Stimulated activated CD8-positive, alpha-beta memory T cell treated with anti-CD3 and anti-CD28 coated beads, Interleukin-7, amount 100 ng/mL, for 4 hours (primary cell): ENCODE measurements at places on chromosomes 16 and 17.

- DNase-seq: no peak
These were observed 287.5 kb downstream of the IRX3 start for GRCh38 chr16:53998966-53999522.

GRCh38 chr17:57206928-57207327, 49.4 kb upstream of the MSI2 start:
- no peak for DNase-seq

- DNase-seq: no peak
These were observed 154.5 kb downstream of the PARN start for GRCh38 chr16:14475370-14476139.

DNA sequence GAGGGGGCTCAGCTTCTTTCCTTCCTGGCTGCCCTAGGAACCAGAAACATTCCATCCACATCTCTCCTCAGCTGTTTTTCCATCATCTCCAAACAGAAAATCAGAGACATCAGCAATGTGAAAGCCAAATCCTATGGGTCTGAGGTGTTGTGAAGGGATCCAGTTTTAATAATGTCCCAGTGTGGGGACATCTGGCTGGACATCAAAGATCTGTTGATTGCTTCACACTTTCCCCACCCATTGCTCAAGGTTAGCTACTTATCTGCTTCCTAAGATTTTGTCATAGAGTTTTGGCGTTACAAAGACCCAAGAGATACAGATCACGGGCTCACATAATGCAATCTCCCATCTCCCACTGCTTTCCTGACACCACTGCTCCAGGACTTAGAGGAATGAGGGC, 47.8 kb upstream of the AXIN2 start:
- no peak for DNase-seq

GRCh38 chr17:15414532-15415306, 52.7 kb downstream of the CDRT4 start:
- no peak for DNase-seq

- no peak for DNase-seq
These were observed 29.1 kb downstream of the ENDOV start for GRCh38 chr17:80443916-80444643.

GRCh38 chr16:19232988-19233387, 52.5 kb upstream of the CLEC19A start:
- DNase-seq: no peak

GRCh38 chr17:80673152-80673920, 128.7 kb downstream of the RPTOR start:
- no peak for DNase-seq

- peak; percentile 69 for DNase-seq
These were observed 946 bp upstream of the TMEM256 start for GRCh38 chr17:7404737-7405349.

DNA sequence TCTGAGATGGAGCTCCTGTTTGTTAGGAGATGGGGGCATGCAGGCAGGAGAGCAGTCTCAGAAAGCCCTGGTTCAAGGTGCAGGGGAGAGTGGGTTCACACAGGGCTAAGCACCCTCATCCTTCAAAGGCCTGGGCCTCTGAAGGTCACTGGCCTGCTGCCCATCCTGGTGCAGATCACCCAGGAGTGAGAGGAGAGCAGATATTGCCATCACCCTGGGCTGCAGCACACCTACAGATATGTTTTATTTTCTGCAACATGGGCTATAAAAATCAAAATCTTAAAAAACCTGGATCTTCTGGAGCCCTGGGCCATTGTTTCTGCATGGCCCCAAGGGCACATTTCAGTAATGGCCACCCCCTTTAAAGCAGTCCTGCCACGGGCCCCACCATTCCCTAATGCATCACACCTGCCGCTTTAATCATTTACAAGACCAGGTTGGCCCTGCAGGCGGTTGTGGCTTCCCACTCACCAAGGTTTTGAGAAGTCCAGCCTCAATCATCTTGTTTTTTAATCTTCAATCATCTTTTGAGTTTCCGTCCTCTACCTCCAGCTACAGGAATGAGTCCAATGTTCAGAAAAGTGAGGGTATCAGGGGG, 20.4 kb upstream of the NUP93 start:
- no peak for DNase-seq

GRCh38 chr16:8663192-8664089, 11.0 kb upstream of the ABAT start:
- no peak for DNase-seq

- peak; percentile 47 for DNase-seq
These were observed 18.2 kb upstream of the ABR start for GRCh38 chr17:1197781-1198490.

- no peak for DNase-seq
These were observed 20.5 kb downstream of the C1QTNF1 start for GRCh38 chr17:79044462-79044861.

DNA sequence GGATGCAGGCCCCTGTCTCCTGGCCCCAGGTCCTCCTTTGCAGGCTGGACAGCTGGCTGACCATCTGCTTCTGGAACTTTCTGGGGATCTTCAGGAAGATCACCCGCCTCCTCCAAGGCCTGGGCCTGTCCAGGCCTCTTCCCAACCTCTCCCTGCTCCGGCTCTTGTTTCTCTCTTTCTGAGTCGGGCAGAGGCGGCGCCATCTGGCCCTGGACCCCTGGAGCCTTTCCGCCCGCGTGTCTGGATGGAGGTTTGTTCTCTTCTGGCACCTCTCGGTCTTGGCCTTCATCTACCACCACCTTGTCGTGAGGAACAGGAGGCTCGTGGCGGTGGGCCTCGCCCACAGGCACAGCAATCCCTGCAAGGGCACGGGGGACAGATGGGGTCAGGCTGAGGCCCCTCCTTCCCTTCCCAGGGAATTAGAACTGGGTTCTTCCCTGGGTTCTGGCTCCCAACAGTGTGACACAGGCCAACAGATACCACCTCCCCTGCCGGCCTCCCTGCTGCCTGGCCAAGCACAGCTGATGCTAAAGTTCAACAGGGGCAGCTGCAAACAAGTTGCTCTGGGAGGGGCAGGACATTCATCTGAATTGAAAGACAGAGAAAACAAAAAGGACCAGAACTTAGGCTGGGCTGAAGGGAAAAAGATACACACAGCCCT, 13.3 kb downstream of the NDUFAF8 start:
- DNase-seq: no peak

GRCh38 chr17:9383826-9384225, 191.8 kb downstream of the STX8 start:
- DNase-seq: no peak

- DNase-seq: no peak
These were observed 53.5 kb upstream of the AKTIP start for GRCh38 chr16:53556521-53556920.

DNA sequence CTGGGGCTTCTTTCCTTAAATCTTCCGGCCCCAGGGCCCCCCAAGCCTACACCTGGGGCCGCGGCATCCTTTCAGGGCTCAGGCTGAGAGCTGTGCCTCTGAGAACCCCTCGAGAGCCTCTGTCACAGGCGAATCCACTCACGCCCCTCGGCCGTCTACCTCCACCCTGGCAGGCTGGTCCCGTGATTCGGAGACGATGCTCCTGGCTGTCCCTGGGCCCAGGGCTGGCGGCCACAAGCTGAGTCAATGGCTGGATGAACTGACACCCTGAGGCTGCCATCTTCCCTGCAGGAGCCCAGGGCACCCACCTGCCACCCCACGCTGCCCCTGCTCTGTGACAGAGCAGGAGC, 4.4 kb downstream of the TEPSIN start:
- no peak for DNase-seq

DNA sequence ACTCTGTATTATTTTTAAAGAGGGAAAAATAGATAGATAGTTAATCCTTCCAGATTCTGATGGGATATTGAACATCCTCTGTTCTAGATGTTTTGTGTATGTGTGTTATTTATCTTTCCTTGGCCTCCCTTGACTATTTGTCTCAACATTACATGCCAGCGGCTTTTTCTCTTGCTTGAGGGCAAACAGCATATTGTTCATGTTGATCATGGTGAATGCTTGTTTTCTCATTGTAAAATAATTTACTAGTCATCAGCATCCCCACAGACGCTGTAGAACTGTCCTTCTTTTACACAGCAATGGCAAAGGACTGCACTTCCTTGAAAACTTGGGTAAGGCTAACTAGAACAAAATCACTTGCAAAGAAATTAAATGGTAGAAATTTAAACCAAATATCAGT, 1376.4 kb upstream of the GOT2 start:
- DNase-seq: no peak

DNA sequence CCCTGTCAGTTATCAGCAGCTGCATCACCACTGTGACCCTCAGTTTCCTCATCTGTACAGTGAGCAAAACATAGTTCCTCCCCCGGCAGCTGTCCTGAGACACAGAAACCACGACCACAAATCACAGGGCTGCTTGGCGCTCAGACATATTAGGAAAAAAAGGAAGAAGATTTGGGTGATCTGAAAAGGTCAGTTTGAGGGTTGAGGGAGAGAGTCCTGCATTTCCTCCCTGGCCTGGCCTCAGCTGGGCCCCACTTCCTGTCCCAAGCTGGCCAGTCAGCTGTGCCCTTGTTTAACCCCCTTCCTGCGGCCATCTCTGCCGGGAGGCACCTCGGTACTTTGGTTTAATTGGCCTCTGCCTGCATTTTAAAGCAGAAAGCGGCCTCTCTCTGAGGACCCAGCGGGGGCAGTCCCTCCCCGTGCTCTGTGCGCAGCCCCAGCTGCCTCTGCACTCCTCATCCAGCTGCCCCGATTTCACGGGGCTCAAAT, 24.0 kb upstream of the CIBAR2 start:
- DNase-seq: no peak

DNA sequence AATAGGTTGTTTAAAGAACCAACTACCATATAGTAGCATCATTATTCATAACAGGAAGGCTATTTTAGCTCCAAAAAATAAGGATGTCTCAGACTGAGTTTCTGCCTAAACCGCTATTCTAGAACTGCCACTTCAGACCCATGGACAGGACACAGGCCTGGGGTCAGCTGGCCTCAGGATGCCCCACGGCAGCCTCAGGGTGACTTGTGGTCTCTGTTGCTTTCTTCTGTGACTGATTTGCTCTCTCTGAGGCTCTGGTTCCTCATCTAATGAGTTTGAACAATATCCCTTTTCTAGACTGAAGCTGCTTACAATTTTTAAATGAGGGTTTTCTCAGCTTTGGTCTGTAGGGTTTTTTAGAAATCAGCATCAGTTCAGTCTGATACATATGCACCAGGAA, 31.8 kb upstream of the IRF8 start:
- DNase-seq: no peak

- no peak for DNase-seq
These were observed 53.7 kb downstream of the ABCC6 start for GRCh38 chr16:16169615-16170014.

DNA sequence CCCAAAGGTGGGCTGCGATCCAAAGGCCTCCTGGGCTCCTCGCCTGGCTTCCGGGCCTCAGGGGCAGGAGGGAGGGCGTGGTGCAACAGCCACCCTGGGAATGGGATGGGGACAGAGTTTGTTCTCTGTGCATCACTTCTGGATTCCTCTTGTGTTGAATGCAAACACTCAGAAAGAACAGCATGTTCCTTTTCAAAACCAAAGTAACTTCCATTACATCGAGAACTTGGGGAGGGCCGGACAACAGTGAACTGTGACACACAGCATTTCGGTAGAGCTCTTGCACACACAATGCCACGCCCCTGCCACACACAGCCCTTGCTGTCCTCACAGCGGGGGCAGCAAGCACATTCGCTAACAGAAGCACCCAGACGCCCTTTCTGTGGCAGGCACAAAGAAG, 36.1 kb upstream of the FASN start:
- no peak for DNase-seq

GRCh38 chr17:59619035-59619297, 729 bp upstream of the CLTC start:
- no peak for DNase-seq

DNA sequence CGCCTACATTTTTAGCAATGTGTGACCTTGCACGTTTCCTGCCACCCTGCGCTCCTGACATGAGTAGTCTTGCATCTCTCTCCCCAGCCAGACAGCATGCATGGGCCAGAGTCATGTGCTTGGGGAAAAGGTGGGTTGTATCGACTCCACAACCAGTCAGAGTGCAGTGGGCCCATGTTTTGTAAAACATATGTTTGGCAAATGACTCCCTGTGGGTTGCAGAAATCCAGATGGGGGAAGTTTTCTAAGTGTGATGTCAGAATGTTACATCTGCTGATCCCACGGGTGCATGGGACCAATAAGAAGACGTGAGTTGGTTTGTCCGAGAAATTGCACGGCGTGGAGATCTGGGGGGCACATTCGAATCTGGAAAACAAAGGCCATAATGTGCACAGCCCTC, 147.1 kb downstream of the FOXL1 start:
- no peak for DNase-seq

GRCh38 chr17:69999253-69999652, 75.8 kb upstream of the KCNJ16 start:
- no peak for DNase-seq

GRCh38 chr17:50866950-50867362, 802 bp upstream of the TOB1 start:
- no peak for DNase-seq

GRCh38 chr16:2675714-2676113, 6.6 kb upstream of the KCTD5 start:
- DNase-seq: no peak

DNA sequence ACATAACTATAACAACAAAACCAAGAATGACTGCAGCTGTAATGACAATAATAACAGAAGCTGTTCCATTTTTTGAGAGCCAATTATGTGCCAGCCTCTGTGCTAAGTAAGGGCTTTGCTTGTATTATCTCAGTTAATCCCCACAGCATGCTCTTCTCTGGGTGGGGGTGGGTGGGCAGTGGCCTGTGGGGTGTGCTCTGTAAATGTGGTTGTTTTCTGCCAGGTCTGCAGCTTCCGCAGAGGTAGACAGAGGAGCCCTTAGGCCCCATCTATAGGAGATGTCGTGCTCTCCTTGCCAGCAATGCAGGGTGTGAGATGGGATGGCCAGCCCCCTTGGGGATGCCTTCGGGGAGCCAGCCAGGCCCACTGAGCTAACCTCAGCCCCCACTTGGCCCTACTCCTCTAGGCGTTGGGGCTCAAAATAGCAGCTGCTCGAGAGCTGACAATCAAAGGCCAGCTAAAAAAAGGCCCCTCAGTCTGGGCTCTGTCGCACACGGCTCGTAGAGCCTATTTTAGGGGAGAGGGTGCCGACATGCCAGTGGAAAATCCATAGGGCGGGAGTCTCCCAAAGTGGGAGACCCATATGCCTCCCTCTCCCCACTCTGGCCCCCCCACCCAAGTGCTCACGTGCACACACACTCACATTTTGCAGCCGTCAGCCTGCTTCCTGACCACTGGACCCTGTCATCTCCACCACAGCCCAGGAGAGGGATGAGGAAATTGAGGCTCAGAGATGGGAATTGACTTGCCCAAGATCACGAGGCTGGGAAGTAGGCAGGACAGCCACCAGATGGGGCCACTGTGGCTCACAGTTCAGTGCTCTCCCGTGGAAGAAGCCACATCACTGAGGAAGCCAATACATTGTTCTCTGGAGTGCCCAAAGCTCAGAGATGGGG, 15.8 kb downstream of the CDH16 start:
- no peak for DNase-seq

- no peak for DNase-seq
These were observed 51.6 kb upstream of the CORO6 start for GRCh38 chr17:29674281-29674680.
